Natural killer cell (primary cell): ENCODE measurements at places on chromosomes 4 and X. TPM values are rescaled to one million over a fixed set of nuclear protein-coding genes. Genes with fewer than 3 reads are reported as not detected.
A peak's percentile ranks its signal among the peaks of the same experiment; 100 is the strongest.

Gene FAM9C
- not detected for total RNA-seq

Gene DCAF4L1
- 0.32 TPM for total RNA-seq

Gene XK
- 1.3 TPM for total RNA-seq

- DNase-seq = no peak
- H3K27ac ChIP-seq = no peak overlapping the region
- H3K4me1 ChIP-seq = peaks cover 18% of the 10 kb centered on the region
Measured at GRCh38 chrX:153766871-153767673, 3.0 kb downstream of the PLXNB3 start.

DNA sequence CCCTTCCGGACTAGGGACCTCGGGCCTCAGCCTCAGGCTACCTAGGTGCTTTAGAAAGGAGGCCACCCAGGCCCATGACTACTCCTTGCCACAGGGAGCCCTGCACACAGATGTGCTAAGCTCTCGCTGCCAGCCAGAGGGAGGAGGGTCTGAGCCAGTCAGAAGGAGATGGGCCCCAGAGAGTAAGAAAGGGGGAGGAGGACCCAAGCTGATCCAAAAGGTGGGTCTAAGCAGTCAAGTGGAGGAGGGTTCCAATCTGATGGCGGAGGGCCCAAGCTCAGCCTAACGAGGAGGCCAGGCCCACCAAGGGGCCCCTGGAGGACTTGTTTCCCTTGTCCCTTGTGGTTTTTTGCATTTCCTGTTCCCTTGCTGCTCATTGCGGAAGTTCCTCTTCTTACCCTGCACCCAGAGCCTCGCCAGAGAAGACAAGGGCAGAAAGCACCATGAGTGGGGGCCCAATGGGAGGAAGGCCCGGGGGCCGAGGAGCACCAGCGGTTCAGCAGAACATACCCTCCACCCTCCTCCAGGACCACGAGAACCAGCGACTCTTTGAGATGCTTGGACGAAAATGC, at the start of gene WAS:
Gene WAS (plus strand): TSS at position 389 of the 572 bp plus-strand sequence. CDS start 55 bp downstream, at position 444.
- H3K36me3 ChIP-seq = peaks cover 25% of the 10 kb centered on the region
- peaks cover 43% of the 10 kb centered on the region for H3K4me1 ChIP-seq
- H3K27ac ChIP-seq = peak within 1 kb of the TSS; percentile 95
- H3K27me3 ChIP-seq = no peaks in the 10 kb centered on the region
- DNase-seq = peak; percentile 73

DNA sequence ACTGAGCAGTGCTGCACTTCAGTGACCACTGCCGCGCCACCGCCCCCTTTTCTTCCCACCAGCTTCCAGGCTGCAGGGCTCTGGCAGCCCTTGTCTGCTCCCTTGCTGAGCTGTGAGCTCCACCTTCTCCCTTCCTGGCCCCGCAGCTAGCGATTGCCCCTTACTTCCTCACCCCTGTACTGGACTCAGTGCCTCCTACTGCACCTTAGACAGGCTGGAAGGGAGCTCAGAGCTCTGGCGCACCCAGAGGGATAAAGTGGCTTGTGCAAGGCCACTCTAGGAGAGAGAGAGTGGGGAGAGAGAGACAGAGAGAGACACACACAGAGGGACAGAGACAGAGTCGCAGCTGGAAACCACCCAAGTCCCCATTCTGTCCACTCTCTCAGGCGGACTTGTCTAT, 6.0 kb downstream of the RASL11B start:
- H3K36me3 ChIP-seq = no peaks in the 10 kb centered on the region
- H3K4me1 ChIP-seq = no peaks in the 10 kb centered on the region
- H3K27me3 ChIP-seq = peaks cover 2% of the 10 kb centered on the region
- no peak overlapping the region for H3K27ac ChIP-seq

GRCh38 chr4:38184404-38184803, 224.2 kb downstream of the PTTG2 start:
- H3K27me3 ChIP-seq = no peaks in the 10 kb centered on the region
- H3K4me1 ChIP-seq = peaks cover 3% of the 10 kb centered on the region
- no peaks in the 10 kb centered on the region for H3K36me3 ChIP-seq
- DNase-seq = no peak
- no peak overlapping the region for H3K27ac ChIP-seq
- no peak overlapping the region for H3K4me3 ChIP-seq

DNA sequence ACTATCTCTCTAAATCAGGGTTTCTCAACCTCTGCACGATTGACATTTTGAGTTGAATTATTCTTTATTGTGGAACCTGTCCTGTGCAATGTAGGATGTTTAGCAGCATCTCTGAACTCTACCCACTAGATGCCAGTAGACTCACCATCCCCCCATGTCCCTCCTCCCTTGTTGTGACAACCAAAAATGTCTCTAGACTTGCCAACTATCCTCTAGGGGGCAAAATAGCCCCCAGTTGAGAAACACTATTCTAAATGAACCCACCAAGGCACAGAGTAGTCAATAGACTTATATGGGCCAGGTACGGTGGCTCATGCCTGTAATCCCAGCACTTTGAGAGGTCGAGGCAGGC, 49.1 kb upstream of the GAB1 start:
- no peaks in the 10 kb centered on the region for H3K36me3 ChIP-seq
- no peak overlapping the region for H3K27ac ChIP-seq
- H3K4me3 ChIP-seq = no peak overlapping the region
- DNase-seq = no peak
- no peaks in the 10 kb centered on the region for H3K27me3 ChIP-seq

DNA sequence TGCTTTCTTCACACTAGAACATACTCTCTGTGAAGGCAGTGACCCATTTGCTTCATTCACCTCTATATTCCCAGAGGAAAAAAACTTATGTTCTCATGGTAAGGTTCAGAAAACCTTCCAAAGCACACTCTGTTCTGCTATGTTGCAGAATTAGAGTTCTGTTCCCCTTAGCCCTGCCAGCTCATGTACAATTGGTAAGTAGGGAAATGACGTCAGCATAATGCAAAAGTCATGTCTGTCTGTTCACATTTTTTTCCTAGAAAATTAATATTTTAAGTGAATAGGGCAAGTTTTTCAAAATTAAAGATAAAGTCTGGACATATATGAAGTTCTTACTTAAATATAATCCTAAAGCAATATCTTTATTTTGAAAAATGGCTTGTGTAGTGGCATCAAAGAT, 443.6 kb downstream of the GALNTL6 start:
- DNase-seq = no peak
- no peaks in the 10 kb centered on the region for H3K27me3 ChIP-seq
- no peaks in the 10 kb centered on the region for H3K4me1 ChIP-seq
- no peaks in the 10 kb centered on the region for H3K36me3 ChIP-seq

Gene ADH1B
- total RNA-seq = not detected

DNA sequence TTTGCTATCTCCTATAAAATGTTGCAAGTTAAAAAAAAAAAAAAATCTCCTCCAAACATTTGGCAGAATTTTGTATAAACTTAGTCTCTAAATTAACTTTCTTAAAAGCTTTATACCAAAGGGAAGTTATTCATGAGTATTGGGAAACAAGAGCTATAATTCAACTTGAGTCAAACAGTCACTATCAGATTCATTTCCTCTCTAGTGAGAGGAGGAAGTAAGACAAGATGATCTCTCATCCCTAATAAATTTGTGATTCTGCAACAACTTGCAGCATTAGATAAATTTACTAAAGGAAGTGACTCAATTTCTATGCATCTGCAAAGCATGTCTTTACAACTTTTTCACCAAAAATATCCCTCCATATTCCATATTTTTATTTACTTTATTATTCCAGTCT, 135.4 kb upstream of the GNPDA2 start:
- H3K27me3 ChIP-seq = no peaks in the 10 kb centered on the region
- DNase-seq = no peak
- no peak overlapping the region for H3K4me3 ChIP-seq
- H3K36me3 ChIP-seq = no peaks in the 10 kb centered on the region

Gene PLS3
- not detected for total RNA-seq

Gene LSM6
- 27.5 TPM for total RNA-seq

GRCh38 chrX:18661273-18661672, 10.6 kb downstream of the RS1 start:
- H3K27ac ChIP-seq = no peak overlapping the region
- H3K4me1 ChIP-seq = peaks cover under 1% of the 10 kb centered on the region
- H3K27me3 ChIP-seq = no peaks in the 10 kb centered on the region
- H3K36me3 ChIP-seq = no peaks in the 10 kb centered on the region
- no peak overlapping the region for H3K4me3 ChIP-seq

Gene TGIF2LX
- not detected for total RNA-seq

Gene UGT2A1
- not detected for total RNA-seq

DNA sequence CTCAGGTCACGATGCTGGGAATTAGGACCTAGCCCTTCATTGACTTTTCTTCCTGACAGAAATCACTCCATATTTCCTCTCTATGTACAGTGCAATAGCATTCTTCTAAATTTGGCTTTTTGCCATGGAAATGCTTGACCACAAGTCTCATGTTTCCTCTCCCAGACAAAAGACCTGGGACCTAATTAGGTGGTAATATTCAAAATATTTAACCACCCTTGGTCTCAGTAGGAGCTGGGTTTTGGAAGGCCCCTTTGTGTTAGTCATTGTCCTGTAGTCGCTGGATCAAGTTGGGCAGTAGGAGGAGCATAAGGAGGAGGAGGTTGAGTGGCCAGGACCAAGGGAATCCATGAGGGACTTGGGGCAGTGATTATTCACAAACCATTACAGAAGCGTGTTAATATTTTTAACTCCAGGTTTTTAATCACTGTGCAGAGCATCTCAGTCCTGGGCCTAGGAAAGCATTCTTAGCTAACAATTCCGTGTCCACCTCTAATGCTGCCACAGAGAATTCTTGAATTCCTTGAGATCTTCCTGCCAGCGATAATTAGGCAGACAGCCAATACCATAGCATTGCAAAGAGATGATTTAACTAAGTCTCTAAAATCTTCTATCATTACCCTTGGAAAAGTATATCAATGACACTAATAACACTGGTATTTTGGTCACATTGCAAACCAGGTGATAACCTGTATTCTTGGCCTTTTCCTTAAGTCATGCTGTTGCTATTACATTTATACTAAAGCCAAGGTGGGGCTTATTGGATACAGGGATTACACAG, 25.0 kb upstream of the SHROOM4 start:
- H3K4me3 ChIP-seq = no peak overlapping the region
- no peaks in the 10 kb centered on the region for H3K36me3 ChIP-seq
- no peak overlapping the region for H3K27ac ChIP-seq
- no peaks in the 10 kb centered on the region for H3K4me1 ChIP-seq

Gene PPEF1
- 0.49 TPM for total RNA-seq

DNA sequence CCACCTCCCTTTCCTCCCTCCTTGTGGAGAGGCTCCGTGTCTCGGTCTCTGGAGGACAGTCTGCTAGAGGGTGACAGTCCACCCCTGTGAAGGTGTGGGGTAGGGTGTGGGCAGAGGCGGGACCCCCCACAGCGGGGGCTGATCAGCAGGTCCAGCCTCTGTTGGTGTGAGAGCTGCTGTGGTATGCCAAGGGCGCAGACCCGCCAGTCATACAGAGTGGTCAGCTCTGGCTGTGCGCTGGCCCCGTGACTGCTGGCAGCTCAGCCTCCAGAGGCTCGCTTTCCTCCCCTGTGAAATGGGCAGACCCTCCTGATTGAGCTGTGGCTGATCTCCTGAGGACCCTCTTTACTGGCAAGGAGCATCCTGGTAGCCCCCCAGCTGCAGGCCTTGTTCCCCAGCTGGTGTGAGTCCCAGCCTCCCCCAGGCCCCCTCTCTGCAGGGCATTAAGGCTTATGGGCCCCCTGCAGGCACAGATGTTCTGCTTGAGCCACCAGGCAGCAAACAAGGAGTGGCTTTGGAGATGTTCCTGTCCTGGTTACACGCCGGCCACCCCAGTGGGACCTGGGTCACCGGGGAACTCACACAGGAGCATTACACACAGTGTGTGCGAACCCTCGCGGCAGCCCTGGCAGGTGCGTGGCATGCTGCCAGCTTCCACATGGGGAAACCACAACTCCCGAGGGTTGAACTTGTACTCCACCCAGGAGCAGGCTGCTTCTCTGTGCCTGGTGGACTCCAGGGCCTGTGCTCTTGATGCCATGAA, 76.8 kb downstream of the PPP2R2C start:
- H3K36me3 ChIP-seq = no peaks in the 10 kb centered on the region
- H3K4me3 ChIP-seq = no peak overlapping the region
- no peaks in the 10 kb centered on the region for H3K27me3 ChIP-seq
- H3K4me1 ChIP-seq = no peaks in the 10 kb centered on the region

Gene NLGN3
- total RNA-seq = 4.0 TPM

DNA sequence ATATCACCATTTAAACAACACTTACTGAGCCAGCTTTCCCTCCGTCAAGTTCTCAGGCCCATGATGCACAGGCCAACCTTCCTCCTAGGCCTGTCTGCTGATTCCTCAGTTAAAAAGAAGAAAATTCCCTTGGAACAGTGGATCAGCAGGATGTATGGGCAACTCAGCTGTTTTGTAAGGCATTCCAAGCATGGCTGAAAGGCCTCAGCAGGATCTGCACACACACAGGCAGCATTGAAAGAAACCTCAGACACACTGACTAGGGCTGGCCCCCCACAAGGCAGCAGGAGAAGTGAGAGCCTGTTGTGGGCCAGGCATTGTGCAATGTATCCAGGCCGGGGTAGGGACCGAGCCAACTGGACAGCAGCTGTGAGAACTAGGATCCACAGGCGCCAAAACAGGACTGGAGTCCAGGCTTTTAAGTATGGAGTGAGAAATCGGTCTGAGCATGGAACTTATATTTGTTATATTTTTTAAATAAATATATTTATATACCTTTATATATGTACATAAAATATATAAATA, 171.4 kb downstream of the NWD2 start:
- no peak for DNase-seq
- H3K27ac ChIP-seq = no peak overlapping the region
- no peak overlapping the region for H3K4me3 ChIP-seq
- no peaks in the 10 kb centered on the region for H3K36me3 ChIP-seq

- peaks cover 18% of the 10 kb centered on the region for H3K4me1 ChIP-seq
- H3K36me3 ChIP-seq = no peaks in the 10 kb centered on the region
- no peak for DNase-seq
- H3K27ac ChIP-seq = no peak within 1 kb of the TSS
- H3K4me3 ChIP-seq = no peak within 1 kb of the TSS
Measured at GRCh38 chrX:132958091-132958703, at the start of gene HS6ST2. TSS of gene HS6ST2 (minus strand) at chrX:132958629.

GRCh38 chr4:89000844-89001360, 56.1 kb downstream of the FAM13A start:
- no peaks in the 10 kb centered on the region for H3K4me1 ChIP-seq
- H3K36me3 ChIP-seq = no peaks in the 10 kb centered on the region
- H3K27me3 ChIP-seq = no peaks in the 10 kb centered on the region
- no peak for DNase-seq

Gene MTMR8
- total RNA-seq = 5.7 TPM
